Activated CD4-positive, CD25-positive, alpha-beta regulatory T cell treated with anti-CD3 and anti-CD28 coated beads, Interleukin-2, amount 50 U/mL, for 72 hours (primary cell): ENCODE measurements at places on chromosomes 11 and 22.

- DNase-seq, result no peak
Measured at GRCh38 chr11:108938604-108939003, 273.7 kb downstream of the DDX10 start.

DNA sequence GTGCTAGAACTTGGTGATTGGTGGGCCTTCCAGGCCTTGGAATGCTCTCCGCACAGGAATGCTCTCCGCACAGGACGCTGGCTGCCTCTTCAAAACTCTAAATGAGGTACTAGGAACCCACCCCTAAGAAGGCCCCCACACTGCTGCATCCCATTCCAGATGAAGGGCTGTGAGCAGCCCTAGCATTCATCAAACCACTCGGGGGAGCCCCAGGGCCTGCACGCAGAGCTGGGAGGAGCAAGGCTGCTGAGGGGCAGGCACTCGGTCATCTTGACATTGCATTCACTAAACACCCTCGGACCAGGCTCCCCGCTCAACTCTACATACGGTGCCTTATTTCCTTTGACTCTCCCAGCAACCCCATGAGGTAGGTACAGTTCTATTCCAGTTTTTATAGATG is 49.2 kb upstream of the EMID1 start:
- no peak for DNase-seq

DNA sequence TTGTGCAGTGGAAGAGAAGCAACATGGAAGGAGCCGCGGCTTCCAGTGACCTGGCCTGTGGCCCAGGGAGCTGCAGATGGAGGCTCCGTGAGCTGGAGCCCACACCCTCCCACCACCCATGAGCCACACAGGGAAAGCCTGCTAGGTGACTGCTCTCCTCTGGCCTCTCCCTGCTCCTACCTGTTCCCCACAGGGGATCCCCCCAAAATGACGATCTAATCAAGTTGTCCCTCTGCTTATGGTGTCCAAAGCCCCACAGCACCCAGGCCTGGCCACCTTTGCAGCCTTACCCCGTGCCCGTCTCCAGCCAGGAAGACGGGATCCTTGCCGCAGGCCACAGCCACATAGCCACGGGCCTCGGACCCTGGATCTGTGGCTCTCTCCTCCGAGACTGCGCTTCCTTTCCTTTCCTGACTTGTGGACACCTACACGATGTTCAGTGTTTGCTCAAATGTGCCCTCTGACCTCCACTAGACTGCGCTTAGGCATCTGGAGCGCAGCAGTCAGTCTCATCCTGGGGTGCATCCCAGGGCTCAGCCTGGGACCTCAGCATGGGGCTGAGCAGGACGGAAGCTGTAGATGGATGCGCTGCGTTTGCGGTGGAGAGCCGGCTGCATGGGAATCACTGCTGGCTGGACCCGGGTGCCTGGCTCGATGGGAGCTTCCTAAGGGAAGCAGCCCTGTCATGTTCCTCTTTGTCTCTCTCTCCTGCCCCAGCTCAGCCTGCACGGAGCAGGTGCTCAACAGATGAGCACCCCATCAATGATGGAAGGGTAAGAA is 133.3 kb downstream of the ST3GAL4 start:
- DNase-seq, result no peak

DNA sequence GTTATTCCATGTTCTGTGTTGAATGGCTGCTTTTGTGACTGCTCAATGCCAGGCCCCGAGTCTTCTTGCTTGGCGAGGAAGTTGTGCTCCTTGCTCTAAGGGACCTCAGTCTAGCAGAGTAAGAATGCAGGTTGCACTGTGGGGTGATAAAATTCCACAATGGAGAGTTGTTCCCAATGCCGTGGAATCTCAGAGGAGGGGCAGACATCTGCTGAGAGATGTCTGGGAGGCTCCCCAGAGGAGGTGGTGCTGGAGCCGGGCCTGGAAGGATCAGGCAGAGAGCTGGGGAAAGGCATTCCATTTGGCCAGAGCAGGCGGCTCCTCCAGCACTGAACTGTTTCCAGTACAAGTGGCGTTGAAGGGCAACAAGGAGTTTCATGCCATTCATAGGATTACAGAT is 55.2 kb downstream of the ST3GAL4 start:
- DNase-seq, result no peak
